Stimulated activated naive B cell treated with anti-CD40 and anti-IgM and Interleukin-4, amounts not matched to agents 10 μg/mL and 1 μg/mL and 100 μg/mL, for 72 hours (primary cell): ENCODE measurements at places on chromosomes 6 and 20.

- DNase-seq, result no peak
These were observed 222.9 kb downstream of the DLL1 start for GRCh38 chr6:170067923-170068360.

DNA sequence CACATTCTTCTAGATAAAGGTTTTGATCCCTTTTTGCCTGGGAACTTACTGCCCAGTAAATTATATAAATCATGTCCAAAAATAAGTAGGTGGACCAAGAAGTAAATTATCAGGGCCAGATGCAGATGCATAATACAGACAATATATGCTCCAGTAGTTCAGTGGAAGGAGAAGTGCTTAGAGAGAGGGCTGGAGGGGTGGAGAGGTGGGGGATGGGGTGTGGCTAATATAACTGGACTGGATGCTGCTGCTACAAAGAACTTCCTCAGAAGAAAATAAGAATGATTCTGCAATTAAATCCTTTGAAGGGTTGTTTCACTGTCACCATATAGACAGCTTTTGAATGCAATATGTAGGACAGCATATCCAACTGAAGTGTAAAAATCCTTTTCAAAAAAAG lies 14.8 kb upstream of the TFAP2D start:
- no peak for DNase-seq

DNA sequence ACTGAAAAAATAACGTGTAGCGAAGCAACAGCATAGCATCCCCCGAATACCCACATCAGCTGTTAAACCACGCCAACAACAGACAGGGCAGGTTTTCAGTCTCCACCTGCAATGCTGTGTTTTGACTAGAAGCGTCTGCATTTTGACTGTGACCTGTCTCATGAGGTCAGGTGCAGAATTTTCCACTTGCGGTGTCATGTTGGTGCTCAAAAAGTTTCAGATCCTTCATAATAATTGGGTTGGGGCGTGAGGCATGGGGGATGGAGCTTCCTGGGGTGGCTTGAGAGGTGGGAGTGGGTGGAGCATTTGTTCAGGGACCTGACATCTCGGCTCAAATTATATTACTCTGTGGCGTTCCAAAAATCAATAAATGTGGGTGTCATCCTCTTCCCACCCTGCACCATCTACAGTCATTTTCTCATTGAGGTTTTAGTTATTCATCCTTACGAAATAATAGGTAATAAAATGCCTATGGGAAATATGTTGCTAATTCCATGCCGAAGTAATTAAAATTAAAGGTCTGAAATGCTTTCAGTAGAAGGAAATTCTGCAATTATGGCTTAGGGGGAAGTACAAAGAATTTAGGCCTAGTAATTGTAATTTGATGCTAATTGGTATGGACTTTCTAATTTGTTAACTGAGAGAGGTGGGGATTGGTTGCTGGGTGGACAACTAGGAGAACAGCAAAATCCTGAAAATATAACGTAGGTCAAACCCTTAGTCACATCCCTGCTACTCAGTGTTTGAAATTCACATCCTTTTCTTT lies 81.0 kb downstream of the TIAM2 start:
- DNase-seq, result no peak

GRCh38 chr20:49346682-49347081 lies 68.8 kb upstream of the ZNFX1 start:
- no peak for DNase-seq

DNA sequence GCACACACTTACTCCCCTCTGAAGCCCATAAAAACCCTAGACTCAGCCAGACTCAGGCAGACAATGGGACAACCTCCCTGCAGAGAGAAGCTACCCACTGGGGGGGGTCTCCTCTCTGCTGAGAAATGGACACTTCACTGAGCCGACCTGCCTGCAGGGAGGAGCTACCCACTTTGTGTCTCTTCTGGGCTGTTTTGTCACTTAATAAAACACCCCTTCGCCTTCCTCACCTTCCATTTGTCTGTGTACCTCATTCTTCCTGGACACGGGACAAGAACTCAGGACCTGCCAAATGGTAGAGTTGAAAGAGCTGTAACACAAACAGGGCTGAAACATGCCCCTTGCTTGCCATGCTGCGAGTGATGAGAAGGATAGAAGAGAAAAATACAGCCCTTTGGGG lies 151.7 kb upstream of the HDDC2 start:
- DNase-seq, result no peak

DNA sequence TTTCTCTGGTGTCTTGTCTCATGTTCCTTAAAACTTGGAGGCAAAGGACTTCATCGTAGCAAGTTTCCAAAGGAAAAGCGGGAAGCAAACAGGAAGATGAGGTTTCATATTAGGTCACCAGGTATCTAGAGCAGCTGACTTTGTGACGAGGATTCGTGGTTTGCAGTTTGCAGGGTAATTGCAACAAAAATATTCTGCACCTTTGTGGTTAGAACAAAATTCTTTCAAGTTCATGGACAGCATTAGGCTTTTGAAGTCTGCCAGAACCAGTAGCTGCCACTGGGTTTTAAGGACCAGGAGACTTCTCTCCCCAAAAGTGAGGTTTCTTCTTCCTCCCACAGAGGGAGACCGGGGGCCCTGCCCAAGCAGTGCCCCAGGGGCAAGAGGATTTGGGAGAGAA lies 63.4 kb downstream of the RPP40 start:
- no peak for DNase-seq

DNA sequence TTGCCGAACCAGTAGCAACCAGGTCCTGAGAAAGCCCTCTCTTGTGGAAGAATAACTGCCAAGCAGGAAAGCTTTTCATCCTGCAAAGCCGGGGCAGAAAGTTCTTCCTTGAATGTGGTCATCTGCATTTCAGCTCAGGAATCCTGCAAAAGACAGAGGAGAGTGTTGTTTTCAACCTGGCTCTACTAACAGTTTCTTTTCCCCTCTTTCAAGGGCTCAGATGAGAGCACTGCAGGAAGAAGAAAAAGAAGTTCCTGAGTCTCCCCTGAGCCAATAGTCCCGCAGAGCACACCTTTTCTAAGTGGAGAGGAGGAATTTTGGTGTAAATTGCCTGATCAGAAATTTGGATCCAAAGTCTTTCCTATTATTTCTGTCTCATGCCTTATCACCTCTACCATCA lies 10.7 kb downstream of the HLA-DRB1 start:
- no peak for DNase-seq

DNA sequence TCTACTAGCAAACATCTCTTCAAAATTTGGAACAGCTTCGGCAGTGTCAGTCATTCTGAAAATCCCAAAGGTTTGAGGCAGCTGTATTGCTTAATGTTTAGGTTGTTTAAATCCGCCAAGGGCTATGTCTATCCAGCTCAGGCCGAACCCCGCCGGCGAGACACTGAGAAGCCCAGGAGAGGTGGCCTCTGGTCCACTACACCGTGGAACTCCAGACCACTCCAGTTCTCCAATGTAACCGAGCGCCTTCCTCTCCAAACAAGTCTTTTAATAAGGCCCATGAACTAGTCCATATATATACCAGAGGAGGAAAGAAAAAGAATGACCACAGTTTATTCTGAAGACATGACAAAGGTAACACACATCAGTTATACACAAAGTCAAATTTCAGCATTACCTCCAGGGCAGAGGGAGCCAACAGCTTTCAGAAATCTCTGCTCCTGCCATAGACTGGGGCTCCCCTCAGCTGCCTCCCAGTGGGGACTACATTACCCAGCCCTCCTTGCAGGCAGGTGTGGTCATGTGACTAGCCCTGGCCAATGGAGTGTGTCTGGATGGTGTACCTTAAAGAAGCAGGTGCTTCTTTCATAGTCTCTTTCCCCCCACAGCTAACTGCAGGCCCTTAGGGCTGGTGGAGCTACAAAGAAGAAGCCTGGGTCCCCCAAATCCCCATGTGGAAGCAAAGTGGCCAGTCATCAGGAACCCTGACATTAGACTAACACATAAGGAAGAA lies at the start of gene RAMACL:
Gene RAMACL (minus strand): TSS at position 255 of the 733 bp plus-strand sequence. CDS start 201 bp downstream, at position 54.
- peak; percentile 38 for DNase-seq

GRCh38 chr6:80478030-80478429 lies 371.6 kb downstream of the BCKDHB start:
- DNase-seq, result no peak

- DNase-seq, result peak; percentile 31
These were observed 27.7 kb downstream of the TFEB start for GRCh38 chr6:41707565-41708200.

- DNase-seq, result peak; percentile 27
These were observed 346.5 kb upstream of the PLCB4 start for GRCh38 chr20:8722277-8722928.

GRCh38 chr6:17536586-17536985 lies 63.5 kb upstream of the FAM8A1 start:
- DNase-seq, result peak; percentile 23

- DNase-seq, result no peak
These were observed 930.1 kb upstream of the MAN1A1 start for GRCh38 chr6:120279466-120280167.

GRCh38 chr20:50203951-50204937 lies 13.6 kb downstream of the CEBPB start:
- DNase-seq, result no peak

GRCh38 chr6:96878143-96878542 lies 19.5 kb downstream of the NDUFAF4 start:
- DNase-seq, result no peak

DNA sequence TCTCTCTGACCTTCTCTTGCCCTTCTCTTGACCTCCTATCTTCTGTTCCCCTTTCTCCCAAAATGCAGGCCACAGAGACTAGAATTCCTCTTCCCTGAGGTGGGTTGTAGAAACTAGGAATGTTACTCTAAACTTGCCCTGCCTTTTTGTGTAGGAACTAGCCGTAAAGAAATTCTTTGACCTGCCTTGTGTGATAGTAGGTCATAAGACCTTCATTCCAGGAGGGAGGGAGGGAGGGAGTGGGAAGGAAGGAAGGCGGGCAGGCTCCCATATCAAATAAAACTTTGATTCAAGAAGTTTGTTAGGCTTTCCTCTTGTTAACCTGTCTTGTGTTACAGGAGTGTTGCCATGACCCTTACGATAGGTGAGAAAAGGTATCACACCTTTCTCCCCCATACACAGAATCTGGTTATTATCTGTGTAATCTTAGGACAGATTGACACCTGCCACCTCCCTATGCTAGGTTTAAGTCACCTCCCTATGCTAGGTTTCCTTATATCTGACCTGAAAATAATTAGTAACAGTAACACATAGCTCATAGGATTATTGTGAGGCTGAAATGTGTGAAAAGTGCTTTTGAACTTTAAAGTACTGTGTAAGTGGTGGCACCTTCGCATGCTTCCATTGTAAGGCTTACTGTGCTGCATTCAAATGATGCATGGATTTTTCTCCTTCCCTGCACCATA lies 32.6 kb upstream of the FUCA2 start:
- DNase-seq, result no peak

DNA sequence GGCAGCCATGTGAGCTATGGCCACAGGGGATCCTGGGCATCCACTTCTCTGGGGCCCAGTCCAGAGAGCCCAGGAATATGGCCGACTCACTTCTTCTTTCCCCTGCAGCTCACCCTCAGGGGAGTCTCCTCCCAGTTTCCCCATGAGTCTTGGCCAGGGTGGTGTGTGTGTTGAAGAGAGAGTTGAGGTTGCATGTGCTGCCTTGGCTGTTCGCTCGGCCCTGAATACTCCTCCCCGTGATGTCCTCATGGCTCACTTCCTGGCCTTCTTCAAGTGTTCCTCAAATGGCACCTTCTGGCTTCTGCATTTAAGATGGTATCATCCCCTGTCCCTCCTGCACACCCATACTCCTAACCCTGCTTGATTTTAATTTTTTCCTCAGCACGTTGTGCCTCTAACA lies 3.2 kb upstream of the TREML1 start:
- DNase-seq, result no peak

DNA sequence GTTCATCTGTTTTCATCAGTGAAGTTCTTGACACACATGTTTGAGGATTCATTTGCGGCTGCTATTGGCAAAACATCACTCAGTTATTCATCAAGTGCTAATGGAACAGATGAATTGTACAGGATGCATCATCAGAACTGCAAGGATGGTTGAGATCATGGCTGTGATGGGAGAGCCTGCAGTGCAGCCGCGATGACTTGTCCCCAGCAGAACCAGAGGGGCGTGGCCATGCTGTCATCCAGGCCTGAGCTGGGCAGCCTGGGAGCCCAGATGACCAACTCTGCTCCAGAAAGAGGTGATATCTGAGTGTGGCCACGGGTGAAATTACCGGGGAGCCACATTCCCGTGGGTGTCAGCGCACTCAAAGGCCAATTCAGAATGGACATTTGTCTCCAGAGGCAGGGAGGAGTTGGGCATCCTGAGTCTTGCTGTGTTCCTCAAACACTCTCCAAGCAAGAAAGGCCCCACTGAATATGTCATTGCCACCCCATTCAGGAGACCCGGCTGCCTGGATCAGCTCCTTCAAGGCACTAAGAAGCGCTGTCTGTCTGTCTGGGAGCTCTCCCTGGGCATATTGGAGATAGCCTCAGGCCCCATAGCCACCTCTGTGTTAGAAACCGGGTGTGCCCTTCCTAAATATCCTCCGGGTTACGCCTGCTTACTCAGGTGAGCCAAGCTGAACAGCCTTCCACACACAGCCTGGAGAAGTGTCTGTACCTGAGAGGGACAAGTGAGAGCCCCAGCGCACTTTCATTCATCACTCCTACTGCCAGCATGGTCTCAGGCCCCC lies 66.7 kb downstream of the SYNDIG1 start:
- no peak for DNase-seq

- no peak for DNase-seq
These were observed 85.7 kb downstream of the RFPL4B start for GRCh38 chr6:112432853-112433252.

DNA sequence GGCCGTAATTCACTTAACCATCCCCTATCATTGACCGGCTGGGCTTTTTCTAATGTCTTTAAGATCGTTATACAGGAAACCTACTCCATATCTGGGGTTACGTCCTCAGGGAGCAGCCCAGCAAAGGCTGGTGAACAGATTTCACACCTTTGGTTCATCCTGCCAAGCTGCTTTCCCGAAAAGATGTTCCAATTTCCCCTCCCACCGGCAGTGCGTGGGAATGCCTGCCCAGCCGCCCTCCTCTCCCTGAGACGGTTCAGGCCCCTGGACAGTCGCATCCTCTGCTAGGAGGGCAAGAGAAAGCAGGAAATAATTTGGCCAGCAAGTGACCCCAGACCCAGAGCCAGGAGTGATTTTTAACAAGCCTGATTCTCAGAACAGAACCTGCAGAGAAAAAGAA lies 16.3 kb downstream of the SIRPA start:
- no peak for DNase-seq
